ENCODE measurements at places on chromosomes 3 and 15.

GRCh38 chr3:156017352-156018030 lies 102.9 kb upstream of the KCNAB1 start:
- DNase-seq, result no peak

GRCh38 chr3:183837894-183838293 lies 12.5 kb upstream of the MAP6D1 start:
- DNase-seq, result no peak

- DNase-seq, result no peak
Observed at GRCh38 chr3:42148982-42149432, 57.9 kb downstream of the TRAK1 start.

DNA sequence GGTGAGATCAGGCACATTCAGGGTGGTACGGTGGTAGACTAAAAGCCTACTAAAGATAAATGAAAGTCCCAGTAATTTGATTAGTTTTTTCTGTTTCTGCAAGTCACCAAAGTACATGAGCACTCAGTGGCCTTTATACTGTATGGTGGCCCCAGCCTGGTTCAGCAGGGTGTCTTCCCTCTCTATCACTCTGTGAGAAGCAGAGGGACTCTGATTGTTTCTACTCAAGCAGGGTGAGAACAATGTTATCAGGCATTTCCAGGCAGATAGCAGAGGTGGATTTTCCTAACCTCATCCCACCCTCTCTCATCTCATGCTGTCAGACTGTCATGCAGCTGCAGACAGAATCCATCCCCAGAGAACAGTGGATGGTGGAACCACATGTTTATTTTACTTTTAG lies 71.5 kb upstream of the BFSP2 start:
- DNase-seq, result no peak

- DNase-seq, result peak; percentile 64
Observed at GRCh38 chr15:52256366-52256765, 39.2 kb downstream of the MYO5C start.

DNA sequence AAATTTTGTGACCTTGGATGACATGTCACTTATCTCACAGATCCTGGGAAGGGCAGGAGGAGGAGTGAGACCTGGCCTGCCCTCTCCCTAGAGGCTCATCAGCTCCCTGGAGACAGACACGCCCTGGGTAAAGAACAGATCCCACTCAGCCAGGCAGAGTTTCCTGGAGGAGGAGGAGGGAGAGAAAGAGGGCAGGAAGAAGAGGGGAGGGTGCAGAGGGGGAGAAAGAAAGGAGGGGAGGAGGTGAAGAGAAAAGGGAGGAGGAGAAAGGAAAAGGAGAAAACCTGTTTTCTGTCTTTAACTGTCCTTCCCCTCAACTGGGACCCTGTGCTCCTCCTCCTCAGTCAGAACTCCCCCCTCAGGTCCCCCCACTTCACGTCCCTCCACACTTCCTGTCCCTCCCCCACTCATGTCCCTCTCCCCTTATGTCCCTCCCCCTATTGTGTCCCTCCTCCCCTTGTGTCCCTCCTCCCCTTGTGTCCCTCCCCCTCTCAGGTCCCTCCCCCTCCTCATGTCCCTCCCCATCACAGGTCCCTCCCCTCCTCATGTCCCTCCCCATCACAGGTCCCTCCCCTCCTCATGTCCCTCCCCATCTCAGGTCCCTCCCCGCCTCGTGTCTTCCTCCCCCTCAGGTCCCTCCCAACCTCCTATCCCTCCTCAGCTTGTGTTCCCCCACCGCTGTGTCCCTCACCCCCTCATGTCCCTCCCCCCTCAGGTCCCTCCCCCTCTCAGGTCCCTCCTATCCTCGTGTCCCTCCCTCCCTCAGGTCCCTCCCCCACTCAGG lies 52.3 kb upstream of the CGNL1 start:
- DNase-seq, result no peak

GRCh38 chr3:42476225-42477125 lies 26.0 kb upstream of the VIPR1 start:
- DNase-seq, result no peak

DNA sequence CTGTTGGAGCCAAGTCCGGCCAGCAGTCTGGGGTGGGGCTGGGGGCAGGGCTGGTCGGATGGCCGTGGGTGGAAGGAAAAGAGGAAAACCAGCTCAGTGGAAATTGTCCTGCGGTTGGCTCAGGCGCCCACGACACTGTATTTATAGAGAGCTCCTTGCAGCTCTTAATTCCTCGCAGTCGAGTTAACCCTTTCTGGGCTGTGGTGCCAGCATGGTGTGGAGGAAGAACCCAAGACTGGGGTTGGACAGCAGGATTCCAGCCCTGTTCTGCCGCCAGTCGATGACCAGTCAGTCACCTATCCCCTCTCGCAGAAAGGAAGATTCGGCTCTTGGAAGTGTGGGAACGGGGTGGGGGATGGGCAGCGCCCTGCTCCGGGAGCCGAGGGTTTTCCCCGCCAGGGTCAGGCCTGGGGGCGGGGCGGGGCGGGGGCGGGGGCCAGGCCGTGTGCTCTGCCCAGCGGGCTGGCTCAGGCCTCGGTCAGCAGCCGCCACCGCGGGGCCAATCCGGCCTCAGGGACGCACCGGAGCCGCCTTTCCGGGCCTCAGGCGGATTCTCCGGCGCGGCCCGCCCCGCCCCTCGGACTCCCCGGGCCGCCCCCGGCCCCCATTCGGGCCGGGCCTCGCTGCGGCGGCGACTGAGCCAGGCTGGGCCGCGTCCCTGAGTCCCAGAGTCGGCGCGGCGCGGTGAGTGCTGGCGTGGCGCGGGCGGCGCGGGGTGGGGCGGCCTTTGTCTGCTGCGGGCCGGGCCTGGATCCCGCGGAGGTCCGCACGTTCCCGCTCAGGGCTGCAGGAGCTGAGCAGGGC lies at the start of gene CD276:
Gene CD276, plus strand, starts transcription at position 607 of the 804 bp plus-strand sequence. CDS start 15,257 bp downstream, outside the sequence.
- no peak for DNase-seq

- no peak for DNase-seq
Observed at GRCh38 chr15:56893364-56893678, 25.1 kb upstream of the TCF12 start.

GRCh38 chr3:142046320-142047020 lies 102.9 kb downstream of the TFDP2 start:
- no peak for DNase-seq

- DNase-seq, result no peak
Observed at GRCh38 chr15:76840830-76841460, 64.2 kb downstream of the SCAPER start.

GRCh38 chr3:124664804-124665203 lies 65.4 kb upstream of the UMPS start:
- DNase-seq, result no peak

DNA sequence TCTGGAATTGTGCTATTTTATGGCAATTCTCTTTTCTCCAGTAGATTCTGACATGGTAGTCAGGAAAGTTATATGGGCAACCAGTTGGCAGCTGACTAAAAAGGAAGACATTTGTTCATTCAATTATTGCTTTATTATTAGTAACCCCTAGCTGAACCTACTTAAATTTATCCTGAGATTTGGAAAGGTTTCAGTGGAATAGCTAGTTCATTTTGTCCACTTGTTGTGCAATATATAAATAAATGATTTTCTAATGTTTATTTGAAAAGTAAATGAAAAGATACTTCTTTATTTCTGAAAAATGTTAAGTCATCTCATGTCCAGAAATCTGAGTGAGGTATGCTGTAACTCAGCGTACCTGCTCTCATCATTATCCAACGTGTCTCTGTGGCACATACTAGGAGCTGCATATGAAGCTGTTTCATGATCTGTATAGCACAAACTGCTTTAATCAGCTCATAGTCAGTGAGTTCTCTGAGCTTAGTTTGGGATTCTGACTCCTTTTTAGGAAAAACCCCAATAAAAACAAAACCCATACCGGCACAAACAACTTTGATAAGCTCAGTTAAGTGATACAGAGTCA lies 35.9 kb downstream of the RARB start:
- no peak for DNase-seq

GRCh38 chr3:7309641-7310102 lies 448.8 kb downstream of the GRM7 start:
- DNase-seq, result no peak

DNA sequence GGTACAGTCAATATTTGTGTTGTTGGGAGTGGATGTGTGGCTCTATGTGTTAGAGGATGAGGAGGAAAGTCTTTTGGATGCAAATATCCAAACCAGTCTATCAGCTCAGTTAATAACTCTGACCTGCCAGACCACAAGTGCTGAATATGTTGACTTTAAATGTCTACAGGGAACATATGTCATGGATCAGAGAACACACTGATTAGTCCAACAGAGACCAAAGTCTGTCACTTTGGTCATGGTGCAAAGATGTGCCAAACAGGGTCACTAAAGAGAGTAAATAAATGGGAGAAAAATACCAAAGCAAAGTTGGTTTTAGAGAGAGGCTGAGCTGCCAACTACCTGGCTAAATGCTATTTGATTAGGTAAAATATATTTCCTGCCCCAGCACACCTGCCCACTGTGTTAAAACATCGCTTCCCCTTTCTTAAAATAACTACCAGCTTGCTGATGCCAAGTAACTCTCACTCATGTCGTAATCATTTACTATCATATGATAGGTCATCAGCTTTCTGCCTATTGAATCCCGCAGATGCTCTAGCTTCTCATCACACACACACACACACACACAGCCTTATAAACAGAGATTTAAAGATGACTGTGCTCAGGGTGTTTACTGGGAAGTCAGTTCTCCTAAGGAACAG lies 173.3 kb downstream of the PDZRN3 start:
- no peak for DNase-seq

GRCh38 chr3:78337801-78338211 lies 1297.9 kb downstream of the ROBO2 start:
- DNase-seq, result no peak

DNA sequence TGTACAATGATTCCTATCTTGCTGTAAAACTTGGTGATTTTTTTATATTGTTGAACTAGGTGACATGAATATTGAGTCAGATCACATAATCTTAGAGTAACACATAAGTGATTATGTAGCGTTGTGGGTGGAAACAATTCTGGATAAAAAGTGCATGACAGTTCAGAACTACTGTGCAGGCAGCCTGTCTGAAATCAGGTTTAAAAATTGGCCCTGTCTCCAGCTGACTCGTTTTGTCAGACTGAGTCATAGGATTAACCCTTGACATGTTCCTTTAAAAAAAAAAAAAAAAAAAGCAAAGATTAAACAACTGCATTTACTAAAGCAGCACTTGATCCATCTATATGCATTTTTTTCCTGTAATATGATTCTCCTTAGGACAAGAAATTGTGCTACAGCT lies 160.0 kb upstream of the CGNL1 start:
- DNase-seq, result no peak

- DNase-seq, result no peak
Observed at GRCh38 chr15:71261909-71262308, 146.6 kb downstream of the THSD4 start.

GRCh38 chr15:50182219-50183013 lies 420 bp downstream of the SLC27A2 start:
- DNase-seq, result peak; percentile 23

- DNase-seq, result no peak
Observed at GRCh38 chr15:72566973-72567372, 87.5 kb upstream of the GOLGA6B start.

DNA sequence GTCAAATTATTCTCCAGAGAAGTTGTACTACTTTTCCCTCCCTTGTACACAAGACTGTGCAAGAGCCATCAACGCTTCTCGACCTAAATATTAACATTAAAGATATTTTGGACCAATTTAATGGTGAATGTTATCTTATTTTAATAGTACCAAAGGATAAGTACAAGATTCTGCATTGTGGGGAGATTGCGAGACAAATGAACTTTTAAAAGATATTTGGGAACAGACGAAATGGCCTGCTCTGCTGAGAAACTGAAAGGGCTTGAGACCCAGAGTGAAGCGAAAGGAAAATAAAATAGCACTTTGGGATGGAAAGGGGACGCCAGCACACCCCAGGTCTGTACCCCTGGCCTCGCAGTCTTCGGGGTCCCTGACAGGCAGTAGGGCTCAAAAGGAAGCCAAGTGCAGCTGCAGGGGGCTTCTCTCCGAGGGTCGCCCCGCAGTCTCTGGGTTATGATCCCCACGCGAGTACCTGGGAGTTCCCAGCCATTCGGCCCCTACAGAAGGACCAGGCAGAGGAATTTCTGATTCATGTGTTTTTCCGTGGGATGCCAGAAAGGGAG lies 97.6 kb upstream of the VGLL3 start:
- no peak for DNase-seq

DNA sequence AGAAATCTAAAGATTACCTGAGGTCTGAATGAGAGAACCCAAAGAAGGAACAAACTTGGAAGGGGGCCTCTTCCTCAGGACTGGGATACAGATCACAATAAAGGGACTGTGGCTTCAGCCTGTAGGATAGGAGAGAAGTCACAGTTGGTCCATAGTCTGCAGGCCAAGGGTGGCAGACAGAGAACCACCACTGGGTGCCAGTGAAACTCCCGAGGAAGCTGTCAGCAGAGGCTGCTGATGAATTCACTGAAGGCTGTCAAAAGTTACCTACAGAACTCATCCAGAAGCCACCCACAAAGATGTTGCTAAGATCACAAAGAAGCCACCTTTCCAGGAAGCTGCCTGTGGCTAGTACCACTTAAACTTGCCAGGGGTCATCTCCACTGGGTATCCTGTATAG lies 78.5 kb downstream of the TMCO5A start:
- DNase-seq, result no peak

- no peak for DNase-seq
Observed at GRCh38 chr15:46441294-46442062, 806.6 kb downstream of the SQOR start.

- DNase-seq, result no peak
Observed at GRCh38 chr15:55247311-55247710, 42.3 kb downstream of the RAB27A start.

GRCh38 chr3:123120573-123120972 lies 53.7 kb downstream of the PDIA5 start:
- DNase-seq, result no peak

DNA sequence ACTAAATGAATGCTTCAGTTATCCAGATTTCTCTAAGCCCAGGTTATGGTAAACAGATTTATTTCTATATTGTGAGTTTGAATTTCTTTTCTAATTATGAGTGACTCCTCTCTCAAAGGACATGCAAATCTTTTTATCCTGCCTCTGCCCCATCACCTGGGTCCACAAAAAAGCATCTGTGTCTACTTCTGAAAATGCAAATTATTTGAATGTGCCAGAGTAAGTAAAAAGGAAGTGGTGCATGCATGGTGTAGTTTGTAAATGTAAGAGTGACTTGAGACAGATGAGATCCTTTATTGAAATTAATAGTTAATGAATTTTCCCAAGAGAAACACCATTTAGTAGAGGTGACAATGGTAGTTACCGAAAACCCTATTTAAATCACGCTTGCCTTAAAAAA lies 26.9 kb downstream of the MCTP2 start:
- DNase-seq, result no peak

DNA sequence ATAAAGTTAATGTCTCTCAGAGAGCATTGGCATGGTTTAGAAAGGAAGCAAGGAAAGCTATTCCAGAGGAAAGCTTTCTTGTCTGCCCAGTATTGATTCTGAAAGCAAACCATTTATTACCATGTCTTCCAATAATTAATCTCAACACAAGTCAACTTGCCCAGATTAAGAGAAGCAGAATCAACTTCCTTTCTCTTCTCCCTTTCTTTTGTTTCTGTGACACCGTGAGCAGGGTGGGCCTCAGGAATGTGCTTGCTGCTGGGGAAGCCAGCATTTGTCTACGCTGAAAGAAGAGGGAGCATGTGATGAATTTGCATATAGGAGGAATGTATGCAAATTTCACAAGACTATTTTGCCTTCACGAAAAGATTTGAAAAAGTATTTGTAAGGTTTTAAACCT lies 368.6 kb upstream of the ROPN1 start:
- DNase-seq, result no peak

Data from T-cell (primary cell).